Activated naive CD8-positive, alpha-beta T cell treated with anti-CD3 and anti-CD28 coated beads for 36 hours (primary cell): ENCODE measurements at places on chromosomes 16 and 17. TPM values are rescaled to one million over a fixed set of nuclear protein-coding genes. Genes with fewer than 3 reads are reported as not detected.

CRYM gene
- total RNA-seq: not detected

KRT9 gene
- total RNA-seq: not detected

FOXF1 gene
- total RNA-seq: not detected

SETD6 gene
- total RNA-seq: 20.2 TPM

ODAD4 gene
- total RNA-seq: 0.58 TPM

DNA sequence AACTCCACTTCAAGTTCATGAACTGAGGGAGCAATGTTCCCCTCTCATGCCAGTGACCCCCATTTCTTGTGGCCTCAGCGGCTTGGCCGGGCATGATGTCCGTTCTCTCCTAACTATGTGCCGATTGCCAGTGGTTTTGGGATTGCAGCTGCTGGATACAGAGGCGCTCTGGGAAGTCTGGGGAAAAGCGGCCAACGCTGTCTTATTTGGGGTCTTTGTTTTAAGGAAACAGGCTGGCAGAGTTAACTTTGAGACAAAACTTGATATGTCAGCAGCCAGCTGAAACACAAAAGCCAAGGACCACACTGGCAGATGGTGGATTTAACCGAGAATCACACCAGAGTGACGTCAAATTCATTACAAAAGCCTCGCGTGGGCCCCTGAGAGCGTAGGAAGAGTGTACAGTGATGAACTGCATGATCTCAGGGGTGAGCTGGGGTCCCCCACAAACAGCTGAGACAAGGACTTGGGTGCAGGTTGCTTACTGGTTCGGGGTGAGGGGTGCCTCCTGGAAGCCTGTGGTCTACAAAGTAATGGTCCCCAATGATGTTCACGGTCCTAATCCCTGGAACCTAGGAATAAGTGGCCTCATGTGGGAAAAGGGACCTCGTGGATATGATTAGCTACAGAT is 180.4 kb downstream of the IRF8 start:
- no peaks in the 10 kb centered on the region for H3K4me1 ChIP-seq
- no peaks in the 10 kb centered on the region for H3K36me3 ChIP-seq
- no peak for DNase-seq
- peaks cover 10% of the 10 kb centered on the region for H3K27me3 ChIP-seq
- no peak overlapping the region for H3K4me3 ChIP-seq
- no peak overlapping the region for H3K27ac ChIP-seq

- H3K36me3 ChIP-seq: no peaks in the 10 kb centered on the region
- DNase-seq: no peak
- no peaks in the 10 kb centered on the region for H3K4me1 ChIP-seq
These were observed 160.2 kb upstream of the LHX1 start for GRCh38 chr17:36777118-36777517.

GRCh38 chr17:47291242-47291873 is 32.4 kb upstream of the EFCAB13 start:
- no peak overlapping the region for H3K4me3 ChIP-seq
- H3K4me1 ChIP-seq: no peaks in the 10 kb centered on the region
- peaks cover 3% of the 10 kb centered on the region for H3K27me3 ChIP-seq
- no peak for DNase-seq
- H3K36me3 ChIP-seq: no peaks in the 10 kb centered on the region

- H3K27ac ChIP-seq: no peak overlapping the region
- peaks cover 7% of the 10 kb centered on the region for H3K4me1 ChIP-seq
- no peak overlapping the region for H3K4me3 ChIP-seq
- H3K36me3 ChIP-seq: no peaks in the 10 kb centered on the region
These were observed 158.8 kb downstream of the CCDC182 start for GRCh38 chr17:57586196-57586740.

DNA sequence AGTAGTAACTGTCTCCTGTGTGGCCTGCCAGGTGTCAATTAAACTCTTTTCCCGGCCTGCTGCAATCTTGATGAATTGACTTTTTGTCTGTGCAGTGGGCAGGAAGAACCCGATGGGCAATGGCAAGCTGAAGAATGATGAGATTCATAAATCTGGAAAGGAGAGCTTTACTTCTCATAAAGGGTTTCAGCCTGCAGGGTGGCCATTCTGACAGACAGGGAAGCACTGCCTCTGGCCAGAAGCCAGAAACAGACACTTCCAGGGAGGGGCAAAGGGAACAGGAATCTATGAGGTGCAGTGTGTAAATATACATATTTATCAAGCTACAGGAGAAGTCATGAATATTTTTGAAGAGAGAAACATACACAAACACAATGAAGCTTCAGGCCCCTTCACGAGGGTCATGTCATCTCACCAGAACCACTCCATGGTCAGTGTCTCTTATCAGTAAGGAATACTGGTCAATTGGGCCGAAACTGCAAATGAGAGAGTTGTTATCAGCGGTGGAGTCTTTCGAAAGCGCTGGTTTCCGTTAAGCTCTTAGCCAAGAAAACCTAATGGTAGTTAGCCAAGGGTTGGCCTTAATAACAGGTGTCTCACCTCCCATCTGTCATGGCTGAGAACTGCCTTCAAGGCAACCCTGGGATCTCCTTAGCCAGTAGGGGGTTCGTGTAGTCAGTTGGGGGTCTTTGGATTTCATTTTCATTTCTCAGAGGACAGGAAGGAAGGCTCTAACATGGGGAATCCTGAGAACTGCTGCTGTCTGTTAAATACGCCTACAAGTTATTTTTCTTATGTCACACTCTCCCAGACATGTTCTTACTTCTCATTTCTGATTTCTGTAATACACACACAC is 1.2 kb upstream of the NARF start:
- peak overlapping the region; percentile 80 for H3K4me3 ChIP-seq
- H3K4me1 ChIP-seq: peaks cover 25% of the 10 kb centered on the region
- no peak for DNase-seq
- H3K27me3 ChIP-seq: no peaks in the 10 kb centered on the region
- peak overlapping the region; percentile 93 for H3K27ac ChIP-seq
- peaks cover 10% of the 10 kb centered on the region for H3K36me3 ChIP-seq

GRCh38 chr17:75524269-75524969 is 1.1 kb upstream of the LLGL2 start:
- peaks cover 11% of the 10 kb centered on the region for H3K36me3 ChIP-seq
- H3K4me1 ChIP-seq: peaks cover 11% of the 10 kb centered on the region
- H3K4me3 ChIP-seq: peak overlapping the region; percentile 45
- H3K27me3 ChIP-seq: no peaks in the 10 kb centered on the region

DNA sequence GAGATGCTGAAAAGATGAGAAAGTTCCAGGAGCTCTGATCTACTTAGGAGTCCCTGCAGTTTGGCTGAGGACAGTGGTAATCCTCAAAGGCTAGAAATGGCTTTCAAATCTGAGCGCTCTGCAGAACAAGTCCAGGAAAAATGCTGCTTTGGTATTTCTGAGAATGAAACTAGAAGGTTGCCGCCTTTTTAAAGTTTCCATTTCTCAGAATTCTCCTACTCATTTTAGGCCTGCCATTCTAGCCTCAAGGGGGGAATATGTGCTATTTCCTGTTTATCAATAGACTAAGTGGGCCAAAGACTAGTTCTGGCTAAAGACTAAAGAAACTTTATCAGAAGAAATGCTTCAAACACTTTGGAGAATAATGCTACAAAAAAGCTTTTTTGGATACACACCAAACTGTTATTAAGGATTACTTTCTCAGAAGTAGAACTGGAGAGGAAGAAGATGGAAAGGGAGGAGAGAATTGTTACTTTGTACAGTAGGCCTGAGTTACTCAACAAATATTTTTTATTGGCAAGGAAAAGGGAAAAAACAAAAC is at the start of gene SLFN12L:
SLFN12L (minus strand) TSS at position 78 of the 541 bp plus-strand sequence. CDS start 15,314 bp downstream, outside the sequence.
- H3K4me1 ChIP-seq: peaks cover 50% of the 10 kb centered on the region
- peak; percentile 28 for DNase-seq
- H3K36me3 ChIP-seq: peaks cover 30% of the 10 kb centered on the region
- no peaks in the 10 kb centered on the region for H3K27me3 ChIP-seq
- H3K27ac ChIP-seq: peak within 1 kb of the TSS; percentile 99

DNA sequence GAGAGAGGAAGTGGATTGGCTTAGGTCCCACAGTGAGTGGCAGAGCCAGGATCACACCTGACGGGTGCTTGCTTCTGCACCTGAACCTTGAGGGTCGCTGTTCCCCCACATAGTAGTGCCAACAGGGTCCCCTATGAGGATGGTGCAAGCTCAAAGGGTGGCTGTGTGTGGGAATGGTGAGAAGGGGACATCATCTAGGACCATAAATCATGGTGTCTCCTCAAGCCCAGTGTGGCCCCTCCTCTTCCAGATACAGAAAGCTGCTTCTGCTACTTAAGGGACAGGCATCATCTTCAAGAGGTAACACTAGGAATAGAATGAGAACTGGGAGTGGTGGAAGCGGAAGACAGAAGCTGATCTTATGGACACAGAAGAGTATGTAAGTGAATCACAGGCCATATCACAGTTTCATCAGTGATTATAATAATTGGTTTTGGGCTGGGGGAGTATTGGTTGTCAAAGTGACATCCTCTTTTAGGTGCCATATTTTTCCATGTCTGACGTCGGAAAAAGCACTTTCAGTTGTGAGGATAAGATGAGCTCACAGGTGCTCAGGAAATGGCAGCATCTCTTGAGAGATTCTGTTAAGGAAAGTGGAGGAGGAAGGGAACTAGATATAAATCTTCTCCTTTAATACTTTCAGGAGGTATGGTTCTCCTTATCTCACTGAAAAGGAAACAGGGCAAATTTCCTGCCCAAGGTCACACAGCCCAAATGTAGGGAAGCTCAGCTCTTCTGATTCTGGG is 83.2 kb upstream of the HNF1B start:
- H3K27me3 ChIP-seq: peaks cover 14% of the 10 kb centered on the region
- no peak overlapping the region for H3K4me3 ChIP-seq
- no peak for DNase-seq
- no peaks in the 10 kb centered on the region for H3K36me3 ChIP-seq
- no peak overlapping the region for H3K27ac ChIP-seq
